ENCODE measurements at places on chromosomes 13 and 19. TPM values are rescaled to one million over a fixed set of nuclear protein-coding genes. Genes with fewer than 3 reads are reported as not detected.
A peak's percentile ranks its signal among the peaks of the same experiment; 100 is the strongest.

DNA sequence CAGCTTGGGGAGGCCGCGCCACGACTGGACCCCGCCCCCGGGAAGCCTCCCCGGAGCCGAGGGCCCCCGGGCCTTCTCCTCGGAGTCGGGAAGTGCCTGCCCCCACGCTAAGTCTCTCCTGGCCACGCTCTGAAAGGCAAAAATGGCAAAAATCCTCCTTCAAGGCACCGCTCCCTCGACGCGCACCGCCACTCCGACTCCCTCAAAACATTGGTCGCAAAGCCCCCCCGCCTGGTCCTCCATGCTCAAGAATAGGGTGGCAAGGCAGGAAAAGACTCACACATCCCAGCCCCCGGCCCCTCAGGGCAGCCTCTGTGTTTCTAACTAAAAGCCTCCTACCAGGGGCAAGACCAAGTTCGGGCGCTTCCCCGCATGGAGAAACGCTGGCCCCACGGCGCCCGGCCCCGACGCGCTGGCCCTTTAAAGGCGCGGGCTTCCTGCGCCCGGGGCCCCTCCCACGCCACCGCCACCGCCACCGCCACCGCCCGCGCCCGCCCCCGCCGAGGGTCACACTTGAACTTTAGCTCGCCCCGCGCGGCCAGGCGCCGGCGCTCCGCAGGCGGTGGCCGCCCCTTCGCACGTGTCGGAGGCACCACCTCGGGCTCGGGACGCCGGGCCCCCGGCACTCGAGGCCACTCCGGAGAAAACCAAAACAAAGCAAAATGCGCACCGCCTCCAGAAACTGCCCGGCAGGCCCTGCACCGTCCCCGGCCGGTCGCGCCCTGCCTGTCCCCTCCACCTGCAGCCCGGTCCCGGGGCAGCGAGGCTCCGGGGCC, 1.9 kb downstream of the FOXO1 start:
- DNase-seq, result peak; percentile 82

- no peak for DNase-seq
Observed at GRCh38 chr13:24624363-24624762, 55.8 kb upstream of the ATP12A start.

DNA sequence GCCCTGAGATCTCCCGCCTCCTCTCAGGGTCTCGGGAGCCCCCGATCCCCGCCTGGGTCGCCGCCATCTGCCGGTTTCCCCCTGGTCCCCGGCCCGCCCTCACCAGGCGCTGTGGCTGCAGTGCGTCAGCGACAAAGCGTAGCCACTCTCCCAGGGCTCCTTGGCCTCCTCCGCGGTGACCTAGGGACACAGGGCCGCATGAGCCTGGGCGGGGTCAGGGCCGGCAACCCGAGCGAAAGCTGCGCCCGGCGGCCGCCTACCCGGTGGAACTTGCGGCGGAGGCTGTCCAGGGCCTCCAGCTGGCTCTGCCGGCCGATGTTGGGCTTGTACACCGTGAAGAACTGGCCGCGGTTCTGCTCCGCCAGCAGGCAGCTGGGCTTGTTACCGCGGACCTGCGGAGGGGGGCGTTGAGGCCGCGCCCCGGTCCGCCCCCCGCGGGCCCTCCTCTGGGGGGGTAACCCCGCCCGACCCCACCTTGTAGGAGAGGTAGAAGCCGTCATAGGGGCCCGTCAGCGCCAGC, 5.3 kb downstream of the GPX4 start:
- no peak for DNase-seq

VSTM2B gene
- total RNA-seq, result not detected

KLK15 gene
- not detected for total RNA-seq

- peak; percentile 95 for DNase-seq
Observed at GRCh38 chr19:18156841-18157464, 4.0 kb downstream of the PIK3R2 start.

DNA sequence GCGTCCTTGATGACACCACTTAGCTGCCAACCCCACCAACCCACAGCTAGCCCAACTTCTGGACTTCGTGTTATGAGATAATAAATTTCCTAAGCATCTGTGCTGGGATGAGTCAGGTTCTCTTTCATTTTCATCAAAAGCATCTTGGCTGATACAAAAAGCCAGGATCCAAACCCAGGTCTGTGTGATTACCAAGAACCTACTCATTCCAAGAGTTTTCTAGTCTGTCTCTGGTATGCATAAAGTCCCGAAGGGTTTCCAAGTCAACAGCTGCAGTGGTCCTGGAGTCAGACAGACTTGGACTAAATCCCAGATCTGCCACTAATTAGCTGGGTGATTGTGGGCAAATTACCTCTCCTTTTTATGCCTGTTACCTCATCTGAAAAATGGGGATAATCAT, 55.5 kb upstream of the SERP2 start:
- no peak for DNase-seq
